ENCODE measurements at places on chromosomes 3 and 15.

DNA sequence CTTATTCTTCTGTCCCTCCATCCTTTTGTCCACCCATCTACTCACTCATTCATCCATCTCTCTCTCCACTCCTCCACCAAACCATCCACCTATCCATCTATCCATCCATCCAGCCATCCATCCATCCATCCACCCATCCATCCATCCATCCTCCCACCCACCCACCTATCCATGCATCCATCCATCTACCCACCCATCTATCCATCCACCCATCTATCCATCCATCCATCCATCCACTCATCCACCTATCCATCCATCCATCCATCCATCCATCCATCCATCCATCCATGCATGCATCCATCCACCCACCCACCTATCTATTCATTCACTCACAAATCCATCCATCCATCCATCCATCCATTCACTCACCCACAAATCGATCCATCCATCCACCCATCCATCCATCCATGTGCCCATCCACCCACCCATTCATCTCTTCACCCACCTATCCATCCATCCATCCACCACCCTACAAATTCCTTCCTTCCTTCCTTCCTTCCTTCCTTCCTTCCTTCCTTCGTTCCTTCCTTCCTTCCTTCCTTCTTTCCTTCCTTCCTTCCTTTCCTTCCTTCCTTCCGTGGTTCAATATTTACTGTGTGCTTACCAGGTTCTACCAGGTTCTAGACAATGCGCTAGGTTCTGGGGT is 17.3 kb downstream of the ATP2B2 start:
- DNase-seq: no peak

- DNase-seq: no peak
Observed at GRCh38 chr3:33211444-33211843, 7.2 kb downstream of the SUSD5 start.

DNA sequence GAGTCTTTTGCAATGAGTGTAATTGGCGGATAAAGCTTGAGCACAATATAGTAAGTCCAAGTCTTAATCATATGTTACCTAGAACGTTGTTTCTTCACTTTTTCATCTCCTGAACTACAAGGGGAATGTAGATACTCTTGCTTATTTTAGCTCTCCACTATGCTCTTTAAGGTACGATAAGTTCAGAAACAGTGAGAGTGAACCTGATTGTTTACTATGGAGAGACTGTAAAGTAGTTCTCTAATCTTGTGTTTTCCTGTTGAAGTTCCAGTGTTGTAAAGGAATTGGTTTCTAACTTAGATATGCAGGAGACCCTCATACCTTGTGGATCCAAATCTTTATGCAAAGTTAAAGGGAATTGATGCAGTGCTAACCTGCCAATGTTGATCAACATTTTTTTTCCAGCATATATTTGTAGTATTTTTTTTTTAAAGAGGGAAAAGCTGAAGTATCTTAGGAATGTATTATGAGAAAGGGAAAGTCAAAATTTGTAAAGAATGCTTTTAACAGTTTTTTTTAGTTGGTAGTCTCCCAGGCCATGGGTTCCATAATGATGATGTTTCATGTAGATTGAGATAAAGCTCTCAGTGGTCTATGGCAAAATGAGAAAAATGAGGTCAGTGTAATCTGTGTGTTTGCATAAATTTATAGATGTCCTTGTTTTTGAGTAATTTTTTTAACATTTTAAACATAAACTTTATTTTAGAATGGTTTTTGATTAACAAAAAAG is 14.9 kb downstream of the ATP11B start:
- DNase-seq: peak; percentile 25

DNA sequence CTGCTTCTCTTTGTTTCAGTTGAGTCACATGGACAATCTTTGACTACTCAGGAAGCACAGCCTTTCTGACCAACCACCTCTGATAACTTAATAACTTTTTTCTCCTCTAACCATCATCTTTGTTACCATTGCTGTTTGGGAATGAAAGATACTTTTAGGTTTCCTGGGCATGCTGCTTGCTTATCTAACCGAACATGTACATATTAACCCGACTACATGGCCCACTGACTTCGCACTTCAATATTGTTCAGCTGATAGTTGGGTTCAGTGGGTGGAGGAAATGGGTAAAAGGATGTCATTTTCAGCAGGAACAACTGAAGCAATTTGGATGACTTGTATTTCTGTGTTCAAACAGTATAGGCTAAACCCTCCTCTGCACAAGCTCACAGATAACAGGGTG is 214.3 kb downstream of the SQOR start:
- DNase-seq: no peak

GRCh38 chr3:168395551-168395950 is 299.8 kb upstream of the GOLIM4 start:
- DNase-seq: no peak
